ENCODE measurements at places on chromosomes 3 and 15.
A peak's percentile ranks its signal among the peaks of the same experiment; 100 is the strongest.

GRCh38 chr3:94453864-94454263 lies 391.0 kb downstream of the NSUN3 start:
- no peak for DNase-seq

- peak; percentile 81 for DNase-seq
Observed at GRCh38 chr3:149277331-149277813, 55.7 kb upstream of the CP start.

- peak; percentile 65 for DNase-seq
Observed at GRCh38 chr3:124850633-124851032, 36.5 kb downstream of the ITGB5 start.

DNA sequence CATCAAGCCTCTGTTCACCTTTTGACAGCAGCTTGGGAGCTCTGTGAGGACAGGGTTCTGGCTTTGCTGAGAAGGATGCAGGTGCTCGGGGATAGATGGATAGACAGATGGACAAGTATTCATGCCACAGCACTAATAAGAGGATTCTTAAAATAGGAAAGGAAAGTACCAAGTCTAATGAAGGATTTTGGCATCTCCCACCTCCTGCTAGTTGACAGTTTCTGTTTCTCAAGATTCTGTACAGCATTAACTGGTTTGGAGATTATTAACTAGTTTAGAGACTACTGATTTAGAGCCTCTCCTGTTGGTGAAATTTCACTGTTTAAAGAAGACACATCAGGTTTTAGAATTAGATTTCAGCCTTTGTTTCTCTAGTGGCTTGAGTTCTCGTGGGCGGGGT lies 152.3 kb downstream of the CACNA1D start:
- no peak for DNase-seq

- DNase-seq: peak; percentile 13
Observed at GRCh38 chr15:75037685-75038084, 14.3 kb downstream of the PPCDC start.

GRCh38 chr3:195254454-195255175 lies 16.3 kb downstream of the XXYLT1 start:
- no peak for DNase-seq

DNA sequence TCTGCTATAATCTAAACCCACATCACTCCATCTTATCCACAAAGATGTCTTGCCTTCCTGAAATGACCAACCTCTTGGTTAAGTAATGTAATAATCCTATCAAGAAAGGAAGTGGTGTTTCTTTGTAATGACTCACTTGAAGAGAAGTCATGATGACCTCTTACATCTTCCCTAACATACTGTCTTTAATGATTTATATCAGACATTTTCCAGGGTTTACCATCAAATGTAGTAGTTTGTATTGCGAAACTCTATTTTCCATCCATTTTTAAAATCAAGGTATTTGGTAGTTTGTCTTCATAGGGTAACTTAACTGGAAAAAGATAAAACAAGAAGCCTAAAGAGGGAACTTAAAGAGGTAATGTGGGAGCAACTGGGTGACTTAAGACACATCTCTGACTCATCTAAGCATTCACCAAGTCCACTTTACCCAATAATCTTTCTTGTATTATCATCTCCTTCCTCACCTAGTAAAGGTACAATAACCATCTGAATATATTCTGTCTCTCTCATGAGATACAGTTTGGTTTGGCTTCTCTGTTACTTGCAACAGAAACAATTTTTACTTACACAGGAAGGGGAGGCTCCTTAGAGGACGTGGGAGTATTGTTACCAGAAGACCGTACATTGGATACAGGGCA lies 5.7 kb upstream of the MAPK6 start:
- DNase-seq: peak; percentile 66

- no peak for DNase-seq
Observed at GRCh38 chr3:73391984-73392383, 232.8 kb downstream of the PDZRN3 start.

GRCh38 chr3:56688191-56688590 lies 5.1 kb upstream of the TASOR start:
- DNase-seq: no peak

DNA sequence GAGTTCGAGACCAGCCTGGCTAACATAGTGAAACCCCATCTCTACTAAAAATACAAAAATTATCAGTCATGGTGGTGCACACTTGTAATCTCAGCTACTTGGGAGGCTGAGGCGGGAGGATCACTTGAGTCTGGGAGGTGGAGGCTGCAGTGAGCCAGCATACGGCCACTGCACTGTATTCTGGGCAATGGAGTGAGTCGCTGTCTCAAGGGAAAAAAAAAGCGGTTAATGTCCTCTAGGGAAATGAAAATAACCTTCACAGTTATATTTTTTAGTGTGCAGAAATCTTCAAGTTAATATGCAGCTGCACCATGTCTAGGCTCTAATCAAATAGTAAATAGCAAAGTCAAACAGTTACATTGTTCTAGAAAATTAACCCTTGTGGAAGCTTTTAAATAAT lies 14.8 kb downstream of the CEP19 start:
- DNase-seq: no peak

DNA sequence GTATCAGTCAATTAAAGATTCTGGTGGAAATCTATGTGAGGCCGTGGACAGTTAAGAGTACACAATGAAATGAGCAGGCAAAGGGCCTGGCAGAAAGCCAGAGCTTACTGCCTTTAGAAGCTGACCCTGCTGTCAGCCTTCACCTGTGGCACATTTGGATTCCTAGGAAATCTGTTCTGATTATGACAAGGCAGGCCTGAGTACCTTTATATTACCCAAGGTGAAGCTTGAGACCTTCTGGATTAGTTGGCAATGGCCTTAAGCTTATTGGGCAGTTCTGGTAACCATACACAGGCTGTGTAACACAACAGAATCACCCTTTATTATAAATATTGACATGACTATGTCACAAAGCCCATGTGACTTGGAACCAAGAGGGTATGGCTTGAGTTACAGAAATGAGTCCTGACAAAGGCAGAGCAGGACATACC lies 43.2 kb downstream of the NBEAL2 start:
- DNase-seq: peak; percentile 18

- DNase-seq: peak; percentile 81
Observed at GRCh38 chr15:80567721-80568157, 127.4 kb upstream of the ABHD17C start.

DNA sequence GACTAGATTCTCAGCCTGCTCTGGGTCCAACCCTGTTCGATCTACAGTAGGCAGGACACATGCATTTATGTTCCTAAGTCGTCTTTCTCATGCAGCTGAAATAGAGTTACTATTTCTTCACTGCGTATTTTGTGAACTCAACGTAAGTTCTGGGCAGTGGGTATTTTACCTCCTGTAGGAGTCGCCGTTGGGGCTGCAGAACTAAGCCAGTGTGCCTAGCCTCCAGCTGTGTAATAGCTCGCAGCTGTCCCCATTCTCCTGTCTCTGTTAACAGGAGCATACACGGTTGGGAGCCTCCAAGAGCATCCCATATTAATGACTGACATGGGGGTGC lies 58.4 kb upstream of the HRH1 start:
- DNase-seq: no peak

- no peak for DNase-seq
Observed at GRCh38 chr15:92807971-92808571, 92.1 kb upstream of the CHD2 start.

- DNase-seq: no peak
Observed at GRCh38 chr3:60017631-60018030, 967.8 kb upstream of the CFAP20DC start.

DNA sequence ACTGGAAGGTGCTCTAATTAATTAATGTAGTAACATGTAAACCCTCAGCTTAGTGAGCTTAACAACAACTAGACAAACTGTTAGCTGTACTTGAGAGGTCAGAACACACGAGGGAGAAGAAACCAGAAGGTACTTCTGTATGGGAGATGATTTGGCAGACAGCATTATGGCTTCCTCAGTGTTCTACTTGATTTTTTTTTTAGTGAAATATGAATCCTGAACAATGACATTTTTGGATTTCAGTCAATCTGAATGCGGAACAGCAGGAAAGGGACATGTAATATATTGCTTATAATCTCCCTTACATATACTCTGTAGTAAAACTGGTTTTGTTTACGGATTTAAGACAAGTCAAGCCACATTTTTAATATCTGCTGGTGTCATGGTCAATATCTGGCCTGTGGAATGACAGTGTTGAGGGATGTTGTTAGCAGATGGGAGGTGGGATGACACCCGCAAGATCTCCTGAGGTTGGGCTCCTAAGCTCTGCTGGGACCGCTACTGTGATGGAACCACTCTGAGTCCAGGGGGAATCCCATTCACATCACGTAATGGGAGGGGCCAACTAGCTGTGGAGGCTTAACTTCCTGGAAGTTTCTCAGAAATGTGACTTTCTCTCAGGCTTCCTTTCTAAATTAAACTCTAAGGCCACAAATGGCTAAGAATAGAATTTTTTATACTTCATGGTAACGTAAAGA lies 18.7 kb downstream of the TNFAIP8L3 start:
- DNase-seq: no peak

DNA sequence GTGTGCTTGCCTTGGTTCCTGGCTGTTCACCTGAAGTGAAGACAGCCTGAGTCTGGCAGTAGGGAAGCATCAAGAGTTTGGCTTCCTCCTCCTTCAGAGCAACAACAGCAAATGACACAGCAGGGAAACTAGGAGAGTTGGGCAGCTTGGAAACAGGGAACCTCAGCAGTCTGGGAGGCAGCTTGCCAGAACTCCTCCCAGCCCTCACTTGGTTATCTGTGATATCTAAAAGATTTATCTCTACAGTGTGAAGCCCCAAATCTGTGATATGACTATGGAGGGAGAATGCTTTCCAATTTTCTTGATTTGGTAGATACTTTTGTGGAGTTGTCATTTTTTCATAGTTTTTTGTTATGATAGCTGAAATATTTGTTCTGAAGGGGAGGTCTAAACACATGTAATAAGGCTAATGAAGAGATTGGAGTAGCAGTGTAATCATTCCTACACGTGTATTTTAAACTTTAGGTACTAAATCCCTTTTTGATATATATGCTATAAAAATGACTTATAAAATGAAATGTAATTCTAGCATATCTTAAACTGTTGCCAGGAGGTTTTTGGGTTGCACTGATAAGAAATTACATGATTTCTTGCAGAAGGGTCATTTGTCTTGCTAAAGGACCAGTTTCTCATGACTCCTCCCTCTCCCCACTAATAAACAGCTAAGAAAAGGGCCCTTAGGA lies 20.8 kb downstream of the UBE2E1 start:
- peak; percentile 23 for DNase-seq

- DNase-seq: no peak
Observed at GRCh38 chr15:46343196-46343935, 708.5 kb downstream of the SQOR start.

GRCh38 chr15:35561308-35561707 lies 15.3 kb upstream of the DPH6 start:
- DNase-seq: no peak

- DNase-seq: peak; percentile 17
Observed at GRCh38 chr3:30098243-30098642, 508.2 kb upstream of the TGFBR2 start.

- peak; percentile 95 for DNase-seq
Observed at GRCh38 chr15:80317389-80318182, 65.6 kb upstream of the CTXND1 start.

GRCh38 chr15:27490867-27491595 lies 520.0 kb downstream of the GABRG3 start:
- no peak for DNase-seq

DNA sequence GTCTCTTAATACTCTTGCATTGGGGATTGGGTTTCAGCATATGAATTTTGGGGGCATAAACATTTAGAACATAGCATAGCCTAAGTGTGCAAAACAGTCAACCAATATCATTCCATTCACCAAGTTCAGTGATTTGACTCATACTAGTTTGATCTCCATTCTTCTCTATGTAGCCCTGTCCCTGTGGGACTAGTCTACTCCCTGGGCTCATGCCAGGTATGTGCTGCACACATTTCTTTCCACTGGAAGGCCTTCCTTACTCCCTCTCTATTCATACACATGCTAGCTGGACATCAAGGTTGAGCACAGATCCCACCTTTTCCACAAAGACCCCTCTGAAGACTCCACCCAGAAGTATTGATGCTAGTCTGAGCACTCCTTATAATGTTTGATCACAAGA lies 5.1 kb downstream of the ZDHHC23 start:
- no peak for DNase-seq

DNA sequence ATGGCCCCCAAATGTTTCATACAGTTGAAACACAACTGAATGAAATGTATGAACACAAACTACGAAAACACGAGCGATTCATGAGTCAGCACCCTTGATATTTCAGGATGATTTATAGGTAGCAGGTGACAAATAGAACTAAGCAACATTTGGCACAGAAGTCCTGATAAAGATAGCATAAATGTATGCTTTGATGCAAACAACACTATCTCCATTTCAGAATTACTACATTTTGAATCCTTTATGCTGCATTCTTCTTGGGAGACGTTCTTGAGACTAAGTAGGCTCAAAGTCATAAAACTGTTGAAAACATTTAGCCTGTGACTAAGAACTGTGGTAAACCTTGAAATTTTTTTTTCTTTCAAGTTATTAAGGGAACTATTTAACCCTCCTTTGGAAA lies 200.3 kb upstream of the ICE2 start:
- DNase-seq: peak; percentile 5

GRCh38 chr3:117706037-117706436 lies 996.5 kb downstream of the TUSC7 start:
- DNase-seq: peak; percentile 92

- DNase-seq: no peak
Observed at GRCh38 chr3:127532561-127533203, 57.9 kb downstream of the TPRA1 start.

Measured in EL (cell line).